Stimulated activated CD8-positive, alpha-beta memory T cell treated with anti-CD3 and anti-CD28 coated beads, Interleukin-7, amount 100 ng/mL, for 48 hours (primary cell): ENCODE measurements at places on chromosomes 1 and 21.

DNA sequence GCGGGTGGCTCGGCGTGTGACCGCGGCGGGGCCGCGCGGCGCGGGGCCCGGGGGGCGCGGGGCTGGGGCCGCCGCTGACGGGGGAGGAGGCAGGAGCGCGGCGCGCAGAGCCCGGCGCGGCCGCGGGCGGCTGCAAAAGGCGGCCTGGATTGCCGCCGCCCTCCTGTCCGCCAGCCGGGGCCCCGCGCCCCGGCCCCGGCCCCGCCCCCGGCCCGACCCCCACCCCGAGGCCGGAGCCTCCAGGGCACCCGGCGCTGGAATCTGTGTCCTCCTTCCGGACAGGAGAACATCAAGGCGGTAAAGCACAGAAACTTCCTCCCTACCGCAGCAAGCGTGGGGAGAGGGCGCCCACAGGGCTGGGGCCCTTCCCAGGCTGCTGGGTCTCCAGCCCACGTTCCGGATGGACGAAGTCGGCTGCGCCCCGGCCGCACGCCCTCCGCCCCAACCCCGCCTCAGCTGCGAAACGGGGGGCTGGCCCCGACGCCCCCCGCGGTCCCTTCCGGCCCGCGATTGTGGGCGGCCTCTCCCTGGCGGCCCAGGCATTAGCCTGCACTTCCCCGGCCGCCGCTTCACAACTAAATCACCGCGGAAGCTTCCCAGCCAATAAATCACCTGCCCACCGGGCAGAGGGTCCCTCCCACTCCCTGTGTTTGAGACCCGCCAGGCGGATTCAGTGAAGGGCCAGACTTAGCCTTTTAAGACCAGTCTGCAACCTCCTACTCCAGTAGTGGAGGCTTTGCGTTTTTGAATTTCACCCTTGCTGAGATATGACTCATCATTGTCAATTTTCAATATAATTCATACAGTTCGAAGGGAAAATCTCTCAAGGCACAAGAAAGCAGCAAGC lies 106.0 kb downstream of the SLC45A1 start:
- DNase-seq, result peak; percentile 52

GRCh38 chr1:187042538-187042937 lies 213.8 kb downstream of the PLA2G4A start:
- DNase-seq, result no peak

GRCh38 chr21:31952828-31953227 lies 80.0 kb downstream of the HUNK start:
- DNase-seq, result no peak

DNA sequence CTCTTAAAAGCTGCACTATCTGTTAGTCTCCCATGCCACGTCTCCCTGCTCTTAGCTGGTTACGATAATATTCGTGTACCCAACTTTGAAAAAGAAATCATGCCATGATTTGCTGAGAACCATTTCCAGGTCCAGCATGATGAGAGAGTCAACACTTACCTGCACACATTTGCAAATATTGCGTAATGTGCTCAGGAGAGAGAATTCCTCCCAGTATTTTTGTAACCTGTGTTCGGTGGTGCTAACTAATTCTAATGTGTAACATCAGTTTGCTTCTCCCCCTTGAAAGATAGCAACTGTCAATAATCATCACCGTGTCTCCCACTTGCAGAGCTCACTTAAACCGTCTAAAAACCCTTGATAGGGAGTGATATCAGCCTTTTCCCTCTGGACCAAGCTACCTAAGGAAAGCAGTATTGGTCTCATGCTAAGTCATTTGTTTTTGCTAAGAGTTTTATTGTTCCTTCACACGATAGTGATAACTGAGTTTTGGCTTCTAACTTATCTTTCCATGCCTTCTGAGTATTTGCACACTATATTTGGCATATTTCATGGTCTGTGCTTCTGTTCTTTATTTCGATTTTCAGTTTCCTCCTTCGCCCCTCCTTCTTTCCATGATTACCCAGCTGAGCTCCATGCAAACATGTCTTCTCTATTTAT lies 61.1 kb upstream of the IRF2BP2 start:
- no peak for DNase-seq

- DNase-seq, result no peak
These were observed 150.0 kb upstream of the KCTD3 start for GRCh38 chr1:215417122-215417521.

DNA sequence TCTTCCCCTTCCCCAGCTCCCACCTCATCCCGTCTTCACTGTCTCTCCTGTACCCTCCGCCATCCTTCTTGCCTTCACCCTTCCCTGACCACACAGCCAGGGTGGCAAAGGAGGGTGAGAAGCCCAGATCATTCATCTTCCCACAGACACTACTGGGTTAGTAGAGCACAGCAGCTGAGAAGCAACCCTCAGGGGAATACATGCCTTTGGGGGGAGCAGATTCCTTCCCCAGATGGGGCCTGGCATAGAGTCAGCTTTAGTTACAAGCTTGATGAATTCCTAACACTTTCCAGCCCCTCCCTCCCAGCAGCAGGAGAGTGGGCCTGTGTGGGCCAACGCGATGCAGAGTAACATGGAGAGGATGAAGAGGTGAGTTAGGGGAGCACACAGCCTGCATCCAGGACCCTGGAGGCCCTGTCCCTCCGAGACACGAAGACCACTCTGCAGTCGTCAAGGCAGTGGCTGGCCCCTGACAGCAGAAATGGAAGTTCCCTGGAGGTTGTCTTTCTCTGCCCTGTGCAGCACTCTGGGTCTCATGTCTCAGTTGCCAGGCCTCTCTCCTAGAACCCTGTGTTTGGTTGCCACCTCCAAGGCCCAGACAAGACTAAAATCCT lies 8.8 kb upstream of the BTG2 start:
- no peak for DNase-seq

- DNase-seq, result no peak
These were observed 486.5 kb downstream of the SIPA1L2 start for GRCh38 chr1:232143315-232143886.
